ENCODE measurements at places on chromosomes 6 and 20.

DNA sequence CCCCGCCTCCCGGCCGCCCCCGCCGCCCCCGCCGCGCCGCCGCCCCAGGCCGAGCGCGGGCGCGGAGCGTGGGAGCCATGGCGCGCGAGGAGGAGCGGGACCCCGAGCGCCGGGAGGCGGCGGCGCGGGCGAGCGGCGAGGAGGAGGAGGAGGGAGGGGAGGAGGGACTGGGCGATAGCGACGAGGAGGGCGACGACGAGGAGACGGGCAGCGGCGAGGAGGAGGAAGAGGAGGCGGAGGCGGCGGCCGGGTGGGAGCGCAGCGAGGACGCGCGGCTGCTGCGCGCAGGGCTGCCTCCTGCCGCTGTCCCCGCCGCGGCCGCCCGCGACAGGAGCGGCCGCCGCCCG, at the start of gene SLC24A3:
Gene SLC24A3, plus strand, starts transcription at position 174 of the 347 bp plus-strand sequence.
- no peak for DNase-seq

DNA sequence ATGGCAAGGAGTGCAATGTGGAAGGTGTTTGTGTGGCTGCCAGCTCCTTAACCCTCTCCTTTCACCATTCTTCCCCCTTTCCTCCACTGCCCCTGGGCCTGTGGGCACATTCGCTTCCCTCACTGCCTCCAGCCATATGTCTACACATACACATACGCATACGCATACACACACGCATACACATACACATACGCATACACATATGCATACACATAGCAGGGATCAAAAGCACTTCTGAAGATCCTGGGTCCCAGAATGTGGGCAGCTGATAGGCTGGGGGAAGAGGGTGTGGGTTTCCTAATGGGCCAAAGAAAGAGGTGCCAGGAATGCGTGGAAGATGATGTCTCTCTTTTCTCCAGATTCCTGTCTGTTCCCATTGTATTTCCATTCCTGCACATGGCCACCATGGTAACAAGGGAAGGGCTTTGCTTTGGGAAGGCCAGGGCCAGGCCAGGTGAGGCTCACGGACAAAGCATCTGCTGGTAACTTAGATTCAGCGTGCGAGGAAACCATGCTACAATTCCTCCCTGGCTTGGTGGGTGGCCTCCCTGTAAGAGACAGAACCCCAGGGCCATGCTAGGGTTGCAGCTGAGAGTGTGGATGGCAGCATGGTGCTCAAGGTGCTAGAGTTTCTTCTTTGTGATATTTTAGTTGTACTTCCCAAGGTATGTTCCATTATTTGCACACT, 44.8 kb upstream of the GTSF1L start:
- DNase-seq: no peak

DNA sequence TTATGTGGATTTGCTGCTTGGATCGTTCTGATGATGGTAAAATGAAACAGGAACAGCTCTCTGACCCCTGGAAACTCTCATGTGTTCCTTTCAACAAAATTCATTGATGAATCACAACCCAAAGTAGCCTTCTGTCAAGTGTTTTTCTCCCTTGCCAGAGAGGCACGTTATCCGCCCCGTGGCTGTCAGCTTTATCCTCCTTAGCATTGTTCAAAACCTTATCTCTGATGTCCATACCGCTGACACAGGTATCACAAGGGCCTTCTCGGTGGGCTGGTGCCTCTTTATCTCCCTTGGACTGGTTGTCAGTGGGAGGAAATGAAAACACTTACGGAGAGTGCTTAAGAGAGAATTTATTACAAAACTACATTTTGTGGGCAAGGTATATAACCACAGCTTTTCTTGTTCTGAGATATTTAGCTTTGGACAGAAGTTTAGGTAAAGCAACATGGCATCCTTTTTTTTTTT, 84.9 kb downstream of the TIAM2 start:
- DNase-seq: no peak

DNA sequence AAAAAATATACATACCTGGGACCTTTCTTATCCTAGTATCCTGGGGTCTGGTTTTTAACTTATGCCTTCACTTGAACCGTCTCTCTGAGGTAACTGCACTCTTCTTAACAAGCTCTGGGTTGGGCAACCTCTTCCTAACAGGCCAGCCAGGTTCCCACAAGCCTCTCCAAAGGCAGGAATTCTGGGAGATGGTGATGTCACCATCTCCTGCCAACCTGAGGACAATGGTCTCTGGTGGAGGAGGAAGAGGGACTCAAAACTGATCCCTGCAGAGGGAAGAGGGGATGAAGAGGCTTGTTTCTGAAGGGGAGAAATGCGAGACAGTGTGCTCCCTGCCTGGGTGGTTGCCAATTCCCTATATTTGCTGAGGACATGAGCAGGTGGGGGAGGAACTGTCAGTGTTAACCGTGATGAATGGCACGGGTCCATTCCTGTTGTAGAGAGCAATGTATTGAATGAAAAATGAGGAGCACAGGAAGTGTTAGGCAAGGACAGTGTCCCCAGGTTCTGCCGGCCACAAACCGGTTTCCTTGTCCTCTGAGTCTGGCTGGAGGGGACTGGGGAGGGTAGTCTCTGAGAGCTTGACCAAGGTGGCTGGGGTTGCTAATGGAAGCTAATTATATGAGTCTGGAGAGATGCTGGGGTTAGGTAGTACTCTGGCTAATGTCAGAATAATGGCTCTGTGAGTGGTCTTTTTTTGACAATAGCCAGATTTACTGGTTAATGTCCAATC, 95.5 kb downstream of the KCNB1 start:
- DNase-seq: peak; percentile 92

- no peak for DNase-seq
These were observed 48.0 kb downstream of the RARS2 start for GRCh38 chr6:87541744-87542143.

DNA sequence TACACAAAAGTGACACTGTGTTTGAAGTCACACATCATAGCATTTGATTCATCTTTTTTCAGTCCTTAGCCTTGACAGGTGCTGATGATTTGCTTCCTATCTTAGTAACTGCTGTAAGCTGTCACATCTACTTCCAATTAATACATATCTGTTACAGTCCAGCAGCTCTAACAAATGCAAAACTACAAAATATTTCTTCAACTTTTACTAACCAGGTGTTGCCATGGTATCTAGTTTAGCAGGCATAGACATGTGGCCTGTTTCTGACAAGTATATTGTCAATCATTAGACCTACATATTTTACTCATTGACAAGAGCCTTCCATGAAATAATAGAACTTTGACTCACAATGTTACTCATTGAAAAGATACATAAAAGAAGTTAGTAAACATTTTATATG, 1159.7 kb downstream of the GRIK2 start:
- DNase-seq: no peak

GRCh38 chr6:109269057-109269456, 113.2 kb downstream of the CD164 start:
- no peak for DNase-seq

- DNase-seq: no peak
These were observed 222.4 kb upstream of the CNR1 start for GRCh38 chr6:88388589-88388988.

DNA sequence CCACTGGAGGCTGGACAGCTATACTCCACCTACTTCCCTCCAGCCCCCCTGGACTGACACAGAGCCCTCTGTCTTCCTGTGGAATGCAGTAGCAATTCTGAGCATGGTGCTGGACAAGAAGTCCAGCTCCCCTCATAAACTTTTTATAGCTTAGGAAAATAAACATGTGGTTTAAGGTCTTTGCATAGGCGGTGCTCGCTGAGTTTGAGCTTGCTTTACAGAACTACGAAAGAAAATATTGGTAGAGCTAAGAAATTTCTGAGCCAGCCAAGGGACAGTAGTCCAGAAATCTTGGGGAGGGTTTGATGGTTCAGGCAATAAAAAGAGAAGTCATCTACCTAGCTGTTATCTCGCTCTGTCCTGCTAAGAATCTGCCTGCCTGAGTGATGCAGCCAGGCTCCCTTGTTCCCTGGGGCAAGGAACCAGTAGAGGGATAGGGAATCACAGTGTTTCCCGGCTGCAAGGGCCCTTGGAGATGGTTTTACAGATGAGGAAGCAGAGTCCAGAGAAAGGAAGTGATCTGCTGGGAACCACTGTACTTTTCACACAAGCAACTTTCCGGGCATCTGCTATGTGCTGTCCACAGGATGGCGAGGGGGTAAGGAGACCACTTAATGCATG, 343.4 kb downstream of the CDC5L start:
- DNase-seq: no peak

GRCh38 chr20:10634683-10635411, 39.0 kb downstream of the JAG1 start:
- no peak for DNase-seq

- no peak for DNase-seq
These were observed 57.3 kb upstream of the SLC35B3 start for GRCh38 chr6:8492536-8493133.

DNA sequence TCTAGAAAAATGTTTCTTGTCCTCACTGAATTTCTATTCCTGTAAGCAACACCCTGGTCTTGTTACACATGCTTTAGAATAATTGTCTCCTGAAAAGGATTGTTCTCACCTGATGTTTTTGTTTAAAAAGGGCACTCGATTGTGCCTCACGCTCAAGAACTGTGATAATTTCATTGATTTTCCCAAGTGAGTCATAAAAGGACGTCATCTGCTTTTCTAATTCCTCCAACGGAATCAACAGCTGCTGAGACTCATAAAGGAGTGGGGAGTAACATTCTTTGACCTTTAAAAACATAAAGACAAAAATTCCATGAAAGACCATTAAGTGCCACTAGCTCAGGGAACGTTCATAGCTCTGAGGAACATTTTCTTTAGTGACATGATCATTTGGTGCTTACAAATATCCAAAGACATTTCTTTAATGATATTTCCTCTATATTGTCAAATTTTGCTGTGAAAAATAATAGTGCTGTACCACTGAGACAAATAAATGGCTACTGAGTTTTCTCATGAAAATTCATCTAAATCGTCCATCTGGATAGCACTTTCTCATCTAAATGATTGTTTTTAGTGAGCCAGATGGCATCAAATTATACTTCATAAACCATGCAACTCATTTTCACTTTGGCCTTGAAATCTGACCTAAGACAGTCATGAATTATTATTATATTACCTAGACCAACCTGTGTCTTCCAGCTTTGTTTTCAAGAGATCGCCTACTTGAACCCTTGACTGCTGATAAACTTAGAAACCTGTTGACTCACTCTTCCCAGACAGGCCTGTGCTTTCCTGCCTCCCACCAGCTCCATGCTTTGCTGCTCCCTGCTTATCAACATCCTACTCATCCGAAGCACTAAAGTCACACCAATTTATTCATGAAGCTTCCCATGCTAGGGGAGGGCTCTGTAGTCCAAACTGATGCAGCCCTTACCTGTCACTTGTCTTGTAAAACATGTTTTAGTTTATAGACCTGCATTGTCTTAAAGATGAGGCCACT, 178.2 kb downstream of the SYNE1 start:
- DNase-seq: peak; percentile 12

GRCh38 chr6:118896339-118897136, 2.6 kb downstream of the ASF1A start:
- peak; percentile 58 for DNase-seq

- no peak for DNase-seq
These were observed 150.8 kb downstream of the SASH1 start for GRCh38 chr6:148493424-148493823.

DNA sequence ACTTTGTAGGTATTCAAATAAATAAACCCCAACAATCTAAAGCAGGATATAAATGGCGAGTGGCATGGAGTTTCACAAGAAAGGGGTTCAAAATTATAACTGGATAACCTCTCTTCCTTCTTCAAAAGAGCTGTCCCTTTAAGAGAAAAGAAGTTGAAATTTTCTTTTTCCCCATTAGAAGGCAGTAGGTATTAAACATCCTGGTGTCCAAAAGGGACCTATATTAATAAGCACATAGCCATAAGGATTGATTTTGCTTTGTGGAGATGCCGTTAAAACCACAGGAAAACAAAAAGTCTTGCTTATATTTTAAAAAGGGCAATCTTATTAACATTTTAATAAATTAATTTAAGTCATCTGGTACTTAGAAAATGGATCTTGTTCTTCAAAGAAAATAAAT, 76.5 kb downstream of the LYRM4 start:
- no peak for DNase-seq

- DNase-seq: no peak
These were observed 114.4 kb upstream of the SLC22A23 start for GRCh38 chr6:3571250-3571681.

- DNase-seq: no peak
These were observed 157.7 kb upstream of the B3GAT2 start for GRCh38 chr6:71114544-71114943.

DNA sequence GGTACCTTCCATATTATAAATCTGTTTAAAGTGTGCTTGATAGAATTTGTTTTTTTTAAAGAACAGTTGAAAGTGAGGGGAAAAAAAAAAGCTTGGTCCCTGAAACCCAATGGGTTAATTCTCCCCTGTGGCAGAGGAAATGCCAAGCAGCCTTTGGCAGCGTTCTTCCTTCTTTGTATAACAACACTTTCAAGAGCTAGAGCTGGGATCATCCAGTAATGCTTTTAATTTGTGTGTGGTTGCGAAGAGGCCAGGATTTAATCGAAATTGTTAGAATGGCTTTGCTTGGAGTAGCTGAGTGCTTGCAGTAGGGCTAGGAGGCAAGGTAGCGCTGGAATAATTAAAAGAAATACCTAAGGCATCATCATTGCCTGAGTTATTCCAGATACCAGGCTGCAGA, 692.0 kb downstream of the DHX35 start:
- no peak for DNase-seq

- no peak for DNase-seq
These were observed 58.7 kb downstream of the VEGFA start for GRCh38 chr6:43828711-43829110.

- DNase-seq: no peak
These were observed 43.7 kb downstream of the DAAM2 start for GRCh38 chr6:39835821-39836295.

DNA sequence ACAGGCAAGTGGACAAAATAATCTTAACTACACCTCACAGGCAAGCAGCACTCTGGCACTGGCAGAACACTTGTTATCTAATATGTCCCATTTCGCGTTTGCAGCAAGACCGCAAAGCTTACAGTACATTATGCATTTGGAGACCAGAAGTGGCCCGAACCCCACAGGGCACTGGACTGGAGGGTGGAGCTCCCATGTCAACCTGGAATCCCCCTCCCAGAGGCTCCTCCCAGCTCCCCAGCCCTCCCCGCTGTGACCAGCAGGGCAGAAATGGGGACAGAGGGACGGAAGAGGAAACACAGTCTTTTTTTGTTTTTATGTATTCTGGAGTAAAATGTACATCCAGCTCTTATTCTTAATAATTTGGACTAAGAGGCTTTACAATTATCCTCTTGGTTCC, 263.7 kb downstream of the SMOC2 start:
- no peak for DNase-seq
